ENCODE measurements at places on chromosomes 11 and 22. TPM values are rescaled to one million over a fixed set of nuclear protein-coding genes. Genes with fewer than 3 reads are reported as not detected.

TSPAN18 gene
- 31.8 TPM for total RNA-seq

ARVCF gene
- total RNA-seq, result 191 TPM

FOLH1 gene
- 10.9 TPM for total RNA-seq

DNA sequence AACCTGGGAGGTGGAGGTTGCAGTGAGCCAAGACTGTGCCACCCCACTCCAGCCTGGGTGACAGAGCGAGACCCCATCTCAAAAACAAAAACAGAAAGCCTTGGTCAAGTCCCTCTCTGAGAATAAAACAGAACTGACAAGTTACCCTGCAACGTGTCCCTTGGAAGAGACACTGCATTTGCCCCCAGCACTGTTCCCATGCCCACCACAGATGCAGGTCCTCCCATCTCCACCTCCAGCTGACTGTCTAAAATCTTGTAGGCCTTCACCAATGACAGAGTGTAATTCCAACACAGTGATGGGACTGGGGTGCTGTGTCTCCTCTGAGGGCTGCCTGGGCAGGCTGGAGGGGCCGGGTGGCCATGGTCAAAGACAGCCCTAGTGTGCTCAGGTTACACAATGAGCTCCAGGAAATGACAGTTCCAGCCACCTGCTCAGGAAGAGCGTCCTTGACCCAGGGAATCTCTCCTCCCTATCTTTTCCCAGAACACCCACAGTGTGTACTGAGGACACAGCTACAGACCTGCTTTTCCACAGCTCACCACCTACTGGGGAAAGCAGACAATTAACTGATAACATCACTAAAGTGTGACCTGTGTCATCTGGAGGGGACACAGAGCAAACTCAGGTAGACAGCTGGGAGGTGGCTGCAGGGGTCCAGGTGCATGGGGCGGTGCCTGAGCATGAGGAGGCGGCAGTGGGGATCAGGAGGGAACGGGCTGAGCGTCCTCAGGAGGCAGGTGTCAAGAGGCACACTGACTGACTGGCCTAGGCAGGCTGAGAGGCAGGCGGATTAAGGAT is 56.4 kb downstream of the ARFGAP3 start:
- no peak for DNase-seq

GRCh38 chr11:17901481-17901880 is 111.4 kb downstream of the SERGEF start:
- no peak for DNase-seq

- DNase-seq, result no peak
Measured at GRCh38 chr22:22200569-22201184, 43.9 kb upstream of the VPREB1 start.

GRCh38 chr11:31822927-31823643 is 12.0 kb upstream of the PAX6 start:
- DNase-seq, result no peak

DNA sequence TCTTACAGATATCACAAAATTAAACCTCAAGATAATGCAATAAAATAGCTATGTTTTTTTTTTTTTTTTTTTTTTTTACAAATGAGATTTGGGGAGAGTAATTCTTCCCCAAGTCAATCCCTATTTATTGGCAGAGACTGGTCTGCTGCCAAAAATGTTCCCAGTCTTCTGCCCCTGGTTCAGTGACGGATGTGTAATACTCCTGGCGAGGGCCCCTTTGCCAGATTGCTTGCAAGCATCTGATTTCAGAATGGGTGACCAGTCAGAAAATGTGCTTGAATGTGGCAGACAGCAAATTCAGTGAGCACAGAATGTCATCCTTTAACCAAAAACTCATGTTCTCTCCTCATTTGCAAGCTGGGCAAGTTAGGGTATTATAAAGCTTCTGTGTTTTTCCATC is 363.8 kb upstream of the MTNR1B start:
- no peak for DNase-seq

- no peak for DNase-seq
Measured at GRCh38 chr11:27705873-27706820, 5.9 kb upstream of the BDNF start.

DNA sequence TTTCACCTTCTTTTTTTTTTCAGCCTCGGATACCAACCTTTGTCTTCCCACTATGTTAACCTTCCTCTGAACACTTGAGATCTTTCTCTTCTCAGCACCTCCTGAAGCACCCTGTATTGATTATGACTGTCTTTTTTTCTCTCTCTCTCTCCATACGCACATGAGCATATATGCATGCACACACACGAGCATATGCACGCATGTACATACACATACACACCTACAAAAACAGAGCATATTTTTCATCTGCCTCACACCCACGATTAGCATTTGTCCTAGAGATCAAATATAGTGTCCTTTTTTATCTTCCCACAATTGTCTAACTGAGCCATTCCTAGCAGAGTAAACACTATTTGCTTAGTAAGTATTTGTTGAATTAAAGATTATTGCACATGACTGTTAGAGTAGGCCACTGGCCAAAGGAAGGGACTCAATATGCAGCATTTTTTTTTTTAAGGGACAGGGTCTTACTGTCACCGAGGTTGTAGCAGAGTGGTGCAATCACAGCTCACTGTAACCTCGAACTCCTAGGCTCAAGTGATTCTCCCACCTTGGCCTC is 622.2 kb upstream of the CCDC90B start:
- no peak for DNase-seq
